ENCODE measurements at places on chromosomes 3 and 15.

- no peak for DNase-seq
Measured at GRCh38 chr15:68542771-68543164, 36.0 kb upstream of the CORO2B start.

GRCh38 chr3:197105786-197106185 lies 76.2 kb upstream of the MELTF start:
- DNase-seq, result no peak

DNA sequence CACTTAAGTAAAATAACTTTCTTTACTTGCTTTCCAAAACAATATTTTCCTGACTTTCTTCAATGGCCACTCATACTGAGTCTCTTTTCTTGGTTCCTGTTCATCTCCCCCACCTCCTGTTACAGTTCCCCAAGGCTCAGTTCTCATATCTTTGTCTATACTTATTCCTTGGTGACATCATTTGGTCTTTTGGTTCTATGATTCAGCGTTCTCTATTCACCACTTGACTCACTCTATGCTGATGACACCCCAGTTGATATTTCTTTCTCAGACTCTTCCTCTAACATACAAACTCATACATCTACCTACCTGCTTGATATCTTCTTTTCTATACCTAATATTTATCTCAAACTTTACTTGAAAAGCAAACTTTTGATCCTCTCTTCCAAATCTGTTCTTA lies 85.0 kb upstream of the P3H2 start:
- DNase-seq, result no peak

DNA sequence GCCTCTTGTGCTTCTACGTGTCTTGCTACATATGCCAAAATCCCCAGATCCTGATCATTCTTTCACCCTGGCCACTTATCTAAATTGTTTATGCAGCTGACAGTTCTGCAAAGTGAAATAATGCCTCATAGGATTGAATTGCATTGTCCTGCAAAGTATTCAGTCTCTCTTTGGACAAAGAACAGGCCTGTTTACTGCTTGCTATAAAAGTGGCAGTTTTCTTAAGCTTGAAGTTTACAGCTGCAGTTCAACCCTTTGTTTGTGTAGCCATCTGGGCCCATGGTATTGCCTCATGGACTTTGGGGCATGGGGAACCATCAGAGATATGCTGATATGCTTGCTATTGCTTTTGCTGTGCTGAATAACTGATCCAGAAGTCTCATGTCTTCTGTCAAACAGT lies 523.2 kb downstream of the OTOL1 start:
- no peak for DNase-seq

DNA sequence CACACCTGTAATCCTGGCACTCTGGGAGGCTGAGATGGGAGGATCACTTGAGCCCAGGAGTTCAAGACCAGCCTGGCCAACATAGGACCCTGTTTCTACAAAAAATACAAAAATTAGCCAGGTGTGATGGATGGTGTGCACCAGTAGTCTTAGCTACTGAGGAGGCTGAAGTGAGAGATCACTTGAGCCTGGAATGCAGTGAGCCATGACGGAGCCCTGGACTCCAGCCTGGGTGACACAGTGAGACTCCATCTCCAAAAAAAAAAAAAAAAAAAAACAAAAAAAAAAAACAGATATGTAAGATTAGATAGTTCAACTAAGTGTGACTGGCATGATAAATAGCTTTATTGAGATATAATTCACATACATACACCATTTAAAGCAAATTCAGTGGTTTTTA lies 9.7 kb downstream of the RBSN start:
- no peak for DNase-seq

GRCh38 chr3:189276444-189277219 lies 104.9 kb downstream of the TPRG1 start:
- DNase-seq, result no peak

DNA sequence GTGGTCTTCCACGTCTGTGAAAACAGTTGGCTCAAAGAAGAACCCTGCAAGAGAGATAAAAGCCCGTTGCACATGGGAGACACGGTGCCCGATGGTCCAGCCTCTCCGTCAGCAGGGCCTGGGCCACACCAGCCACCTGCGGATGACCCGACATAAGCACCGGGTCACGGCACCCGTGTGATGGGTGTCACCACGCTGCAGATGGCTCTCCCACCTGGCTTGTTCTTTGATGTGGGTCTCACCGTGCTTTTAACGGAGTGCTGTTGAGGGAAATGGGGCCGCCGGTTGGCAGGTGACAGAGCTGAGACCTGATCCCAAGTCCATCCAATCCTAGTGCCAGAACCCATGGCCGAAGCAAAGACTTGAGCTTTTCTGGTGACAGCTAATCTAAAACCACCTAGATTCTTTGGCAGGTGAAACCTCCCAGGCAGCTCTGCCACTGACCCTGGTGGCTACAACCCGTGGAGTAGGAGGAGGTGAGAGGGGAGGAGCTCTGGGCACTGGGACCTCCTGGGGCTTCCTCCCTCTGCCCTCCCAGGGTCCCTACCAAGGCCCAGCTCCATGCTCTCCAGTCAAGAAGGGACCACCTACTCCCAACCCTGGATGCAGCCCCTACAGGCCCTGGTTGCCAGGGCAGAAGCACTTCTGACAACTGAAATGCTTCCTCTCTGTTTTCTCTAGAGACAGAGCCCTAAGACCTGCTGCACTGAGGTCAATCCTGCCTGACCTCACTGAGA lies 23.4 kb upstream of the SLC41A3 start:
- no peak for DNase-seq

GRCh38 chr15:68259883-68260282 lies 17.7 kb upstream of the FEM1B start:
- DNase-seq, result no peak

DNA sequence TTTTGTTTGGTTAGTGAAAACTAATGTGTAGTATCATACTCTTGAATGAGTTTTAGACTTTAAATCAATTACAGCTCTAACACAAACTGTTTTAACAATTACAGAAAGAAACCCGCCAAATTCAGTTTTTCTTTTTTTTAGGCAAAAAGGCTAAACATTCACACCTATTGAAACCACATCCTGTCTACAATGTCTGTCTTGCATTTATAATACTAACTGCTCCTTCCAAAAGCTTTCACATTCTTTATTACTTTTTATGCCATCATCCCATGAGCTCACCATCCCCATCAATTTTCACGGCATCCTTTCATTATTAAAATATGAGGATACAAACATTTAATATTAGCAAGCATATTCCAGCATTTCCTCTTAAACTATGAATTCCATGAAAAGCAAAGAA lies 593.3 kb downstream of the FOXP1 start:
- DNase-seq, result no peak

Data from amygdala (tissue), 56 donors.